NCI-H1105 (cell line): ENCODE measurements at places on chromosomes 16 and 17.

DNA sequence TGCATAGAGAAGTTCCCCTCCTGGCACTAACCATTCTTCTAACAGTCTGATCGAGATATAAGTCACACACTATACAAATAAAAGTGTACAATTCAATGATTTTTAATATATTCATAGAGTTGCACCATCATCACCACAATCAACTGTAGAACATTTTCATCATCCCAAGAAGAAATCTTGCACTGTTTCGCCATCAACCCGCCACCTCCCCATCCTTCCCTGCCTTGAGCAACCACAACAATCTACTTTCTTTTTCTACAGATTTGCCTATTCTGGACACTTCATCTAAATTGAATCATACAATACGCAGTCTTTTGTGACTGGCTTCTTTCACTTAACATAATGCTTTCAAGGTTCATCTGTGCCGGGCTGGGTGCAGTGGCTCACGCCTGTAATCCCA, 33.0 kb upstream of the GUCY2D start:
- no peak for DNase-seq

GRCh38 chr16:48479955-48480354, 94.7 kb upstream of the SIAH1 start:
- no peak for DNase-seq

- no peak for DNase-seq
These were observed 127.9 kb downstream of the RBFOX3 start for GRCh38 chr17:79482727-79483521.

- no peak for DNase-seq
These were observed 218.5 kb upstream of the RPL38 start for GRCh38 chr17:73984941-73985340.

DNA sequence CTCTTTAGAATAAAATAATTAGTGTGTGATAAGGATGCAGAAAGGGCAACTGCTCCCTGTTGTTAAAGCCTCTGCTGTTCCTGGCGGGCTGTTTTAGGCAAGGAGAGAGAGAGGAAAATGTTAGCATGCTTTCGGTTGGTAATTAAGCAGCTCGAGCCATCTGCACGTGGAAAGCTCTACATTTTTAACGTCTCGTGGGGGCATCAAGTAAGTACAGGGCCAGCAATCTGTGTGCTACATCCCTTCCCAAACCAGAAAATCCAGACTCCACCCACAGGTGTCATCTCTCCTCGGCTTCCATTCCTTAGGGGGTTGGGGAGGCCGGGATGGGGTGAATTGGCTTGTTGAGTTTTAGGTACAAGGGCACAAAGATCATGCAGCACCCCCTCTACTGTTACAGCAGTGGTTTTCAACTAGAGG, 62.4 kb upstream of the MARCHF10 start:
- DNase-seq, result no peak

- no peak for DNase-seq
These were observed 58.2 kb downstream of the RMI2 start for GRCh38 chr16:11403534-11403795.

DNA sequence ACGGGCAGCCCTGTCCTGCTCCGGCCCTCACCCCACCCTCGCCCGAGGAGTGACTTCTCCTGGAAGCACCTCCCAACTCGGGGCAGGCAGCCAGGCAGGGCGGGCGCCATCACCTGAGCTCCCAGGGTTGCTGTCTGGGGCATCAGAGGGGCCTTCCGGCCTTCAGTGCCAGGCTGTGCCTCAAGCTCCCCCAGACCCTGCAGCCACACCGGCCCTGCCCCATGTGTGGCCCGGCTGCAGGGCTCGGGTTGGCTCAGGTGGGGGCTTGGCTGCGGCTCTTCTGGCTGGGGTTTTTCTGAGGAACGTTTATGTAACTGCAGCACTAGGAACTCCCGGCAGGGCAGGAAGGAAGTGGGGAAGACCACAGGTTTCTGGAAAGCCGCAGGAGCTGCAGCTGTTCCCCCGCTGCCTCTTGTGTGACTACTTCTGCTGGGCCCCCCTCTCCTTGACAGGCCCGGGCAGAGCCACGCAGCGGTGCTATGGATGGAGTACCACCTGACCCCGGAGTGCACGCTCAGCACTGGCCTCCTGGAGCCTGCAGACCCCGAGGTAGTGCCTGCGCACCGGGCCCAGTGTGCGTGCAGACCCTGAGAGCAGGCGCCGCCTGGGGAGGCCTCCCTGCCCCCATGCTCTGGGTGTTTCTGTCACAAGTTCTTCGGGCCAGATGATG, 45.6 kb downstream of the PRMT7 start:
- DNase-seq, result no peak
